Activated T-cell treated with anti-CD3 and anti-CD28 coated beads, Interleukin-2, amount 50 U/mL, for 48 hours (primary cell): ENCODE measurements at places on chromosomes 13 and 19.
A peak's percentile ranks its signal among the peaks of the same experiment; 100 is the strongest.

DNA sequence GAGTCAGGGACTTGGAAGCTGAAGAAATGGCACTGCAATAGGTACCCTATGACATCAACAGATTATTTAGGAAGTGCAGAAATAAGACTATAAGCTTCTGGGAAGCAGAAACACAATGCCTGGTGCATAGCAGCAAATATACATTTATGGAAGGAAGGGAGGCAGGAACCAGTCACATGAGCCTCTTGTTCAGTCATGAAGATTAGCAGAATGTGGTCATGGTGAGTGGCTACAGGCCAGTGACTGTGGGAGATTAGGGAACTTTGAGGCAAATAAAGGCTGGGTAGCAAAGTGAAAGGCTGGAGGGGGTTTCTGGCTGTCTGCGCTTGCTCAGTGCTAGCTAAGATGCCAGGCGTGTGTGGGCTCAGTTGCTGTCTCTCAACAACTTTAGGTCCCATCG is 96.3 kb downstream of the EPSTI1 start:
- DNase-seq = no peak

DNA sequence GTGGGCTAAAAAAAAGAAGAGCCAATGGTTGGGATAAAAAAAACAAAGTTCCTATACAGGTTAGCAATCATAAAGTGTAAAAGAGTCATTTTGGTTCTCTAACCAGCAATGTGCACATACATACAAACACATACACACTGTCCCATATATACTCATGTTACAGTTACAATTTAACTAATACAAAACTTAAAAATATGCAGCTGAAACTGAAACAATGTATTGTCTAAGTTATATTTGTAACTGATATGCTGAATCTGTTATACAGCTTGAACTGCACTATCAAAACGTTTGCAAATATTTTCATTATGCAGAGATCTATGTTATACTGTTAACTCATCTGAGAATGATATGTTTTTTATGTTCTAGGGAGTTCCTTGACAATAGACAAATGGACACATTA is 173.7 kb downstream of the KLF12 start:
- no peak for DNase-seq

DNA sequence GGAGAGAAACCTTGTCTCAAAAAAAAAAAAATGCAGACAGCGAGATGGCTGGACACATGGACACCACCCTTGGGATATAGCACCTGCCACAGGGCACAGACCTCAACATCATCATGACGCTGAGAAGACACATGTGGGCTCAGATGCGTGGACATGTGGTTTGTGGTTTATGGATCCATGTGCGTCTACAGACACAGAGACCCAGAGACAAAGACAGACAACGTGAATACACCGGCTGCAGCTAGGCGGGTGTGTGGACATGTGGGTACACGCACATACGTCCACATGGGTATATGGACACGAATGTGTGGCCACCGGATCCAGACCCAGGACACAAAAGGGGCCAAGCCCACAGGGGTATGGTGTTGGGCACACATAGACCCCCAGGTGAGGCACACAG is 1.3 kb downstream of the TNFSF14 start:
- peak; percentile 60 for DNase-seq

DNA sequence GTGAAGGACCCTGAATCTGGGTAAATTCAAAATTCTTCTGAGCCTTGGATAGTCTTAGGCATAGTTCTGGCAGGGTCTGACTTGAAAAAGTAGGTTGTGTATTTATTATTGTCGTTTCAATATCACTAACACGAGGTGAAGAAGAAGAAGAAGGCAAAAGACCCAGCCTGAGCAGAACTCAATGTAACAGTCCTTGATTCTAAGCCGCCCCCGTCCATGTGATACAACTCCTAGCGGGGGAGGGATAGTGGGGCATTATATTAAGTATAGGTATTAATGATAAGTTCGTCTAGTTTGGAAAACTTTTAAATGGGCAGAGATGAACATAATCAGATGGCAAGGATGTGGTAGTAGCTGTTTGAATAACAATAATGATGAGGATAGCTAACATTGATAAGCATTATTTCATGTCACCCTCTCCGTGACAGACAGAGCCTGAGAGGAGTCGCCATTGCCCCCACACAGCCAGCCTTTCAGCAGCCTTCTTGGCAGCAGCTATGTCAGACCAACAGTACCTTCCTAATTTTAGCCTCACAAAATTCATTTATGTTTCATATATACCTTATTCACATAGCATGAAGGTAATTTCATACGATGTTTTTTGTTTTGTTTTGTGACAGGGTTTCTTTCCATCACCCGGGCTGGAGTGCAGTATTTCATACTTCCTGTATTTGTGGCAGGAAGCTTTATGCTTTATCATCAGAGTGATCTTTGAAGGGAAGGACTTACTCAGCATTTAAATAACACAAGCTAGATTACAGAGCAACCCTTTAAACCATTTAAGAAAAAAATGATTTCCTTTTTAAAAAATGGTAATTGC is 64.4 kb upstream of the NPAS1 start:
- no peak for DNase-seq
